A172 (cell line): ENCODE measurements at places on chromosomes 11 and 22.

DNA sequence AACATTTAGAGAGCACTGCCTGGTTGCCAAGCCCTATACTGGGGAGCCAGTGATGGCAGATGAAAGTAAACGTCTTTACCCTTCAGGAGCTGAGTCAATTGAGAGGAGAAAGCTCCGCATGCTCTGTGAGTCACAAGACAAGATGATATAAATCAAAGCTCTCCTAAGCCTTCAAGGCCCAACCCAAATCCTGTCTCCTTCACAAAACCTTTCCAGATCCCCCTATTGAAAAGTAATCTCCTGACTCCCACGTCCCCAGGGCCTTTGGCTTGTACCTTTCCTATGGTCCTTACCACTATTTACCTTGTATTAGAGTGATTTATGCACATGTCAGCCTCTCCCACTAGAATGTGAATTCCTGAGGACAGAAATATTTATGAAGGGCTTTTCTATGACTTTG is 230.1 kb upstream of the TENM4 start:
- DNase-seq: peak; percentile 7

DNA sequence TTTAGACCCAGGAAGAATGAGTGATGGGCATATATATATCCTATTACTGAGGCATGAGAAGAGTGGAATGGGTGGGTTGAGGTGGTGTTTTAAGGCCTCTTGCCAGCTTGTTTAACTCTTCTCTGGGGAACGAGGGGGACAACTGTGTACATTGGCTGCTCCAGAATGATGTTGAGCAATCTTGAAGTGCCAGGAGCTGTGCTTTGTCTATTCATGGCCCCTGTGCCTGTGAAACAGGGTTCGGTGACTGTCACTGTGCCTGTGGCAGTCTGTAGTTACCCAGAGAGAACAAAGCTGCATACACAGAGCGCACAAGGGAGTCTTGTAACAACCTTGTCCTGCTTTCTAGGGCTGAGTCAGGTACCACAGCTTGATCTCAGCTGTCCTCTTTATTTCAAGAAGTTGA is 11.7 kb downstream of the LIMK2 start:
- DNase-seq: no peak

DNA sequence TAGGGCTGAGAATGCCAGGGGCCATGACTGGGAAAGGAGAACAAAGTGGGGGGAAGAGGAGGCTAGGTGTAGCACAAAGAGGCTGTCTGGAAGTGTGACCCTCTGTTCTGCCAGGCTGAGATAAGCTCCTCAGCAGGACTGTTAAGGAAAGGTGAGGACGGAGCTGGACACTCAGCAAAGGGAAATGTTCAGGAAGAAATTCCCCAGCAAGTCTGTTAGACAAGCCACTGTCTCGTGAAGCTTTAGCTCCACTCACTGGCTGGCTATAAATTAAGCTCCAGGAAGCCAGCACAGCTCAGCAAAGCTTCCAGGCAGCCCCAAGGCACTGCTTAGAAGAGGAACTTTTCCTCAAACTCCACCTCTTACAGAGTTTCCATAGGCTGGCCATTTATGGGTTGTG is 181.2 kb upstream of the API5 start:
- no peak for DNase-seq

DNA sequence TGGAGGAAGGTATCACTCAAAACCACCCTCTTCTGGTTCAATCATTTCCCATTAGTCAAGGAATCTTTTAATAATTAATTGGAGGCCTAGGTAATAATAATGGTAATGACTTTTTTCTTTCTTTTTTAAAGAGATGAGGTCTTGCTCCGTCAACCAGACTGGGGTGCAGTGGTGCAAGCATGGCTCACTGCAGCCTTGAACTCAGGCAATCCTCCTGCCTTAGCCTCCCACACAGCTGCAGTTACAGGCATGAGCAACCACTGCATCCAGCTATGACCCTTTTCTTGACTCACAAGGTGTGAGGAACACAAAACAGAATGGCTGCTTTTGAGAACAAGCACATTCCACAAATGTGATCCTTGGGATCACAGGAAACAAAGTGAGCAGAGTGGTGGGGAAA is 3.6 kb downstream of the POLDIP3 start:
- DNase-seq: no peak

GRCh38 chr11:114379394-114380069 is 20.8 kb downstream of the C11orf71 start:
- DNase-seq: no peak

- no peak for DNase-seq
Measured at GRCh38 chr22:44354288-44354687, 41.5 kb upstream of the SHISAL1 start.

DNA sequence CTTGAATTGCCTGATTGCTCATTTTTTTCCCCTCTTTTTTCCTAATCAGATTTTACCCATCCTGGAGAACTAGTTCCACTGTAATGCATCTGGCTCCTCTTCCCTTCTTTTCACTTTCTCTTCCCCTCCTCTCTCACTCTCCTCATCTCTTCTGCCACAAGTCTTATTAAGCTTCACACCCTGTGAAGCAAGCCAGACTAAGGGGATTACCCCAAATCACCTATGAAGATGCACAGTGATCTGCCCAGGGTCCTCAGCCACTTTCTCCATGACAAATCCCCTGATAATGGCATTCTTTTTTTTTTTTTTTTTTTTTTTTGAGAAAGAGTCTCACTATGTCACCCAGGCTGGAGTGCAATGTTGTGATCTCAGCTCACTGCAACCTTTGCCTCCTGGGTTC is 11.2 kb downstream of the UBASH3B start:
- no peak for DNase-seq

- DNase-seq: no peak
Measured at GRCh38 chr11:131099746-131100145, 183.5 kb upstream of the SNX19 start.

DNA sequence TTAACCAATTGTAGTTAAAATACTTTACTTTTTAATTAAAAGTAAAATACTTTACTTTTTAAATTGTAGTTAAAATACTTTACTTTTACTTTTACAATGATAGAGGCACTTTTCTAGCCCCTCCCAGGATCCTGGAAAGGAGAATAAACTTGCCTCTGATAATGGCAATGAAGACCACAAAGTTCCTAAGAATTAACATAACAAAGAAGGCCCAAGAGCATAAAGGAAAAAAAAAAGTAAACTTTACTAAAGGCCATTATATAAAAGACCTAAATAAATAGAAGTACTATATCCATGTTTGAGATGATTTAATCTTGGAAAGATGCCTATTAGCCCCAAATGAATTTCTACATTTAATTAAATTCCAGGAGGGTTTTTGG is 129.1 kb upstream of the THY1 start:
- no peak for DNase-seq

GRCh38 chr11:102633385-102634026 is 8.4 kb upstream of the MMP20 start:
- no peak for DNase-seq

GRCh38 chr22:22684580-22685561 is 40.5 kb downstream of the GGTLC2 start:
- DNase-seq: peak; percentile 47

DNA sequence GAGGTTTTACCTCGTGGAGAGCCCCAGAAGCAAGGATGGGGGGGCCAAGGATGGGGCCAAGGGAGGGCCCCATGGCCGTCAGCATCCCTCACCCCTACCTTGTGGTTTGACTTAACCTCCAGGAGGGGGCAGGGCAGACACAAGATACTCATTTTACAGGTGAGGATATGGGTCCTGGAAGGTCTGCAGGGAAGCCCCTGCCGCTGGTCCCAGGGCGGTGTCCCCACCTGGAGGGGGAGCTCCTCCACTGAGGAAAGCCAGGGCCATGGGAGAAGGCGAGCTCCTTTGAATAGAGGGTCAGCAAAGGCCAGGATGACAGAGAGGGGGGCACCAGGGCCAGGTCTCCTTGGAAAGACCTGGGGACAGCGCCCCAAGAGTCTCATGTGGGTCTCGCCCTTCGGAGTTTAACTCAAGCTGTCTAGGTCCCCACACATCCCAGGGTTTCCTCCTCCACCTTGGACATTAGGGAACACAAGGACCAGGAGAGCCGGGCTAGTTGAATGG is 5.9 kb upstream of the ADORA2A start:
- no peak for DNase-seq

GRCh38 chr11:100719362-100719761 is 32.3 kb downstream of the ARHGAP42 start:
- no peak for DNase-seq

GRCh38 chr11:113106507-113106906 is 145.3 kb downstream of the NCAM1 start:
- DNase-seq: peak; percentile 89

DNA sequence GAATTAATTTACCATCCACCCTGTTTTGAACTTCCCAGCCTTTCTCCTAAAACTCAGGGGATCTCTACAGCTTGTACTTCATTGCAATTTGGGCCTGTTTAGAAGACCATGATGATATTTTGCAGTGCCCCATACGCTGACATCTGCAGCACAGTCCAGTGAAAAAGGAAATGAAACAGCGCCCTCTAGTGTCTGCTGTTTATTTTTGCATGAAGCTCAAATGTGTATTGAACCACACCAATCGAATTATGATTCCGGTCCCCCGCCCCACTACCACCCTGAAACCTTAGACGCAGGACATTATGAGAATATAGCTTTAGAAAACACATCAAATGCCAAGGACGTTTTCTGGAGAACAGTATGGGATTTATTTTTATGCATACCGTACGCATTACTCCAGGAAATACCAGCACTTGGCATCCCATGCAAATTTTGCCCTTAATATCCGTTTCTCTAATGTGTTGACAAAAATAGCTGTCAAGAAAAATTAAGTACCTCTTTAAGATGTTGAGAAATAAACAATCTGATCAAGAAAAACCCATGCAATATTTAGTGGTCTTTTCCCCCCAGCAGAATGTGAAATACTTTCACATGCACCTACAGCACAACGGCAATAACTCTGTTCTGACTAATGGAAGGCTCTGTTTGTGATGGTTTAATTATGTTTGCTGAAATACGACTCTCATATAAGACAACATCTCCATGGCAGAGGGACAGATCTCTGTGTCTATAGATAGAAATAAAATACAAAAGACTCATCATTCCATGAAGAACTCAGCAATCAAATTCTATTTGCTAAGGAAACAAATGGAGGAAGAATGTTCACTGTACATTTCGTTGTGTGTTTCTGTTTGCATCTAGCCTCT is 93.9 kb downstream of the TECTA start:
- peak; percentile 28 for DNase-seq

- DNase-seq: no peak
Measured at GRCh38 chr11:88375927-88376470, 38.5 kb upstream of the CTSC start.

GRCh38 chr11:94862926-94863880 is 95.0 kb downstream of the AMOTL1 start:
- no peak for DNase-seq

- no peak for DNase-seq
Measured at GRCh38 chr11:27237643-27238042, 125.4 kb downstream of the CCDC34 start.

DNA sequence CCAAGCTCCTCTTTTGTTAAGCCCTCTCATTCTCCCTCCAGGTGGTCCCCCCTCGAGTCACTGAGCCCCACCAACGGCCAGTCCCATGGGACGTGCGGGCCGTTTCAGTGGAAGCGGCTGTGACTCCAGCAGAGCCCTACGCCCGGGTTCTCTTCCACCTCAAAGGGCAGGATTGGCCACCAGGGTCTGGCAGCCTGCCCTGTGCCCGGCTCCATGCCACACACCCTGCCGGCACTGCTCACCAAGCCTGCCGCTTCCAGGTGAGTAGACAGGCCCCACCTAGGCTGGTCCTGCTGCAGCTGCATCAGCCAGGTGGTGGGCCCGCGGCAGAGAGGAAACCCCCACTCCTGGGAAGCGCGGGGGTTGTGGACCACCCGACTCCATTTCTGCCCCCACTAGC is 3.3 kb downstream of the TMEM132A start:
- DNase-seq: no peak

- no peak for DNase-seq
Measured at GRCh38 chr22:19040888-19041703, 81.1 kb downstream of the DGCR2 start.

DNA sequence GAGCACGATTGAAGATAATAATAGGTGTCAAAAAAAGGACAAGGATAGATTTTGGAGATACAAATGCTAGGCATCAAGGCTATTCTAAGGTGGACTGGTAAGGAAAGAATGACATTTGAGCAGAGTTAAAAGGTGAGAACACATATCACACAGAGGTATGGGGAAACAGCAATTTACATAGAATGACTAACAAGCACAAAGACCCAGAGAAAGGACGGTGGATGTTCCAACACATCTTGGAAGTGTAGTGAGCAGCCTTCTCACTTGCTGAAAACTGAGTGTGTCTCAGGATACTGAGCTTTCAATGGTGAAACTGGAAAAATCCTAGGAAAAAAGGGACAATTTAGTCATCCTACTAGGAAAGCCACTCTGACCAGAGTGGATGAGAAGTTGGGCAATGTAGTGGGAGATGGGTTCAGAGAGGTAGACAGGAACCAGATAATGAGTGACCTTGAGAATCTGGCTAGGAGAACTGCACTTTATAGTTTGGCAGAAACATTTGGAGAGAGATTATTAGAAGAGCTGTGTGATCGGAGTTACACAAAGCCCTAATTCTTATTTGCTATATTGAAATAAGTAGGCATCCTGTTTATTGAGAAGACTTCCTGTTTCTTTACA is 706.0 kb downstream of the KCNA4 start:
- DNase-seq: no peak

DNA sequence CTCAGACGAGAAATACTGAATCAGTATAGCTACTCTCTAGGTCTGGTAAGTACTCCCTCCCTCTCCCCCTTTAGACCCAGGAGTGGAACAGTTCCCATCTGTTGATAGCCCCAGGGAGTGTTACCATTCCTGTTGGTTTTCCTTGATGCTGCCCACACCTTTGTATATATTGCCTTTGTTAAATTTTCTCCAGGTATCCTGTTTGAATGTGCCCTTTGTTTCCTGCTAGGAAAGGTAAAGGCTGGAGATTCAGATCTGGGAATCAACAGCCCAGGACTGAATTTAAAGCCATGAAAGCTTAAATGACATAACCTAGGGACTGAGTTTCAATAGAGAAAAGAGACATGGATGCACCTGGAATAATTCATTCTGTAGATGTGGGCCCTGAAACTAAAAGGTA is 68.3 kb downstream of the CCDC83 start:
- no peak for DNase-seq

DNA sequence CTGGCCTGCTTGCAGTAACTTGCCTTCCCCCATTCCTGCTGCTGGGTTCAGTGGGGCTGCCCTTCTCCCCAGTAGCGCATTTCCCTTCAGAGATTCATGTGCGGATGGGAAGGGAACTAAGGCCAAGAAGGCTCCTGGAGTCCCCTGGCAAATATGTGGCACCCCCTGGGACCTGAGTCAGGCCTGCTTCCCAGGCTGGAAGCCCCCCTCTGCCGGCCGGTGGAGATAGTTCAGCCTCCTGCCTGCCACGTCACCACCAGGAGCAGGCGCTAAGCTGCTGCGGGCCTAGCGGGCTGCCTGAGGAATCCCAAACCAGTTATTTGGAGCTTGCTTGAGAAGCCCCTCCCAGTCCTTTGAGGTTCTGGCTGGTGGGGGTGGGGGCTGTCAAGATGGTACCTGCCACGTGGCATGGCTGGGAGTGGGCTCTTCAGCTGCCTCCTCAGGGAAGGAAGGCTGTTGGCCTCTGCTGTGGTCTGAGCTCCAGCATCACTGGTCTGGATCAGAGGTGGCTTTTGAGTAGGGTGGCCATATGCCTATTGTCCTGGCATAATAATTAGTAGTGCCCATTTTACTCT is 2.0 kb downstream of the SERPINH1 start:
- DNase-seq: peak; percentile 58
